ENCODE measurements at places on chromosomes 3 and 15.

GRCh38 chr3:151350656-151351055, 21.3 kb upstream of the P2RY13 start:
- no peak for DNase-seq

GRCh38 chr3:69472093-69472492, 86.2 kb upstream of the FRMD4B start:
- DNase-seq = peak; percentile 19

DNA sequence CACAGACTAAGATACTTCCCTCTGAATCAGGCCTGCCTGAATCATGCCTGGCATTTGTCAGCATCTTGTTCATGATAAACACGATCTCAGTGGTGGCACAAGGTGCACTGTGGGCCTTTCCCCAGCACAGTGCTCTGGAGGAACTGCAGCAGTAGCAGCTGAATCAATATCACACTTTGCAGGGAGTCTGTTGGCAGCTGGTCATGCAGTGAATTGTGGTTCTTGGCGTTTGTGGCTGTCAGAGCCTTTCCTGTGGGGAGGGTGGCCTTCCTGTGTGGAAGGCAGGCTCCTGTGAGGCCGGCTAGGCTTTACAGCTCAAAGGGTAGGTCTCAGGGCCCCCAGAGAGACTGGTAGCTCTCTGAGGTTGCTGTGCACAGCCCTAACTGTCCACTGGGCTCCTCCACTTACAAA, 54.4 kb upstream of the TLE3 start:
- peak; percentile 33 for DNase-seq

DNA sequence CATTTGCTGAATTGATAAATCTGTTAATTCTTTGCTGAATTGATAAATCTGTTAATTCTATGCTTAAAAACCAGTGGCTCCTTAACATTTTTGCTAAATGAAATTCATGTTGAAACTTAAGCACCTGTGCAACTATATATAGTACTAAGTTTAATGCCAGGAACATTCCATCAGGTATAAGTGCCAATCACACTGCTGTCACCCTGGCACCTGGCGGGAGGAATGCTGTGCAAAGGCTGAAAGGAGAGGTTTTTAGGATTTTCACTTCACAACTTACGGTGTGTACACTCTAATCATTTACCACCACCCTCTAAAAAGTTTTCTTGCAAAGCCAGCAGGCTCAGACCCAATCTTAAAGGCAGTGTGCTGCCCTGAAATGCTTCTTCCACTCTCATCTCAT, 33.5 kb upstream of the MYO5C start:
- no peak for DNase-seq

GRCh38 chr3:46168583-46169345, 39.3 kb downstream of the CCR1 start:
- no peak for DNase-seq

DNA sequence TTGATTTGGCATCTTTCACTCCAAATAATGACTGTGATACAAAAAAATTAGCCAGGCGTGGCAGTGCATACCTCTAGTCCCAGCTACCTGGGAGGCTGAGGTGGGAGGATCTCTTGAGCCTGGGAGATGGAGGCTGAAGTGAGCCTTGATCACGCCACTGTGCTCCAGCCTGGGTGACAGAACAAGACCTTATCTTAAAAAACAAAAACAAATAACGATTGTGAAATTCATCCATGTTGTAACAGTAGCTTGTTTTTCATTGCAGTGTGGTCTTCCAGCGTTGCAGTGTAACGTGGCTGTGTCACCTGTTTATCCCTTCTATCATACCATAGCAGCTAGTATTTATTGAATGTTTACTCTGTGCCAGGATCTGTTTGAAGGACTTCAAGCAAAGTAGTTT, 120.9 kb downstream of the ITPR1 start:
- DNase-seq = no peak

DNA sequence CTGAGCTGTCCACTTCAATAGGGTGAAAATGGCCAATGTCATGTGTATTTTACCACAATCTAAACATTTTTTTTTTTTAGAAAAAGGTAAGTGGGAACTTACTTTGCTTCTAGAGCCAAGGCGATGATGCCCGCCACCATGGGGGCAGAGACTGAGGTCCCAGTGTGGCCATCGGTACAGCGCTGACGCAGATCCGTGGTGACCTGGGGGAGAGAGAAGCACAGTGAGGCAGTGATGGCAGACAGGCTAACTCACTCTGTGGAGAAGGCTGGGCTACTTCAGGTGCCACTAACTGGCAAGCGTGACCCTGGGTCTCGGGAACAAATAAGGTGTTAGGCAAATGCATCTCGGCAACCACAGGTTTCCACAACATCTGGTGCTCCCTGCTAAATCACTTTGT, 94.3 kb upstream of the SNRPA1 start:
- no peak for DNase-seq

DNA sequence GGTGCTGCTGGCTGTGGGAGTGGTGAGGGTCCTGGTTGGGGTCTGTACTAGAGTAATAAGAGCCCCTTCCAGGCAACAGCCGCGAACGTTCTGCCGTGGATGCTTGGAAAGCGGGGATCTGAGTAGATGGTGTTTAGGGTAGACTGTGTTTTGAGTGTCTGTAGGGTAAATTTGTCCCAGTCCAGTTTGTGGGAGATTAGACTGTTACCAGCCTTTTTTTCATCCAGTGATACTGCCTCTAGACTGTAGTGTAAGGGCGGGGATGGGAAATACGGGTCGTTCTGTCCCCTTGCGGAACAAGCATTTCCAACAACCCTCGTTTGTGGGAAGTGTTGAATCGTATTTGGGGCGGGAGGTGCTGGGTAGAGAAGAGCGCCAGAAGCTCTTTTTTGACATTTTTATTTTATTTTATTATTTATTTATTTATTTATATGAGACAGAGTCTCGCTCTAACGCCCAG, 424 bp downstream of the HAUS2 start:
- peak; percentile 35 for DNase-seq

- DNase-seq = no peak
Measured at GRCh38 chr3:96779810-96780209, 34.6 kb upstream of the EPHA6 start.

GRCh38 chr15:48336940-48337339, 5.7 kb downstream of the DUT start:
- DNase-seq = no peak

DNA sequence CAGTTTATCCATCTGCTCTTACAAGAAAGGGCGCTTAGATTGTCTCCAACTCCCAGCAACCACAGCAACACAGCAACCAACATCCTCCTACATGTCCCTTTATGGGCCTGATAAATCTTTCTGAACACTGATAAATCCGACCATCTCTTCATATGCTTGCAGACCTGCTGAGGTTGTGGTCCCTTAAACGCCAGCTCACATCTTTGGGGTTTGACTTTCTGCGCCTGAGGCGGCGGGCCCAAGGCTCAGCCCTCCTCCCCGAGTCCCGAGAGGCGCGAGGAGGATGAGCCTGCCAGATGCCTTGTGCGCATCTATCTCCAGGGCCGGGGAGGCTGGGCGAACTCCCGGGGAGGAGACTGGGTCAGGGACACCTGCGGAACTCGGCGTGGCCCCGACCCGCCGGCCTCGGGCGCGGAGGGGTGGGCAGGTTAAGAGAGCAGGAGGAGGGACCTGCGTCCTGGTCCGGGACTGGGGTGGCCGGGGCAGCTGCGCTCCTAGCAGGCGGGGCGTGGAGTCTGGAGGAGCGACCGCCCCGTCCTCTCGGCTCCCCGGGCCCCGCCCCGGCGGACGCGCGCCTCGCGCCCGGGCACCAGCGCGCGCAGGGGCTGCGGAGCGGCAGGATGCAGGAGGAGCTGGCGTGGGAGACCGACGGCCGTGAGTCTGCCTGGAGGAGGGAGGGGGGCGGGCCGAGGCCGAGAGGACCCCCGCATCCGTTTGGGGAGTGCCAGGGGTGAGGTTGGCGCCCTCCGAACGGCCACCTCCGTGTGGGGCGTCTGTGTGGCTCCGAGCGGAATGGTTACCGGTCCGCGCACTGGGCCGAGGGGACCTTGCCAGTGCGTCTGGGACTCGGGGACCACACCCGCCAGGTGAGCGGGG, at the start of gene ANKDD1A:
ANKDD1A (plus strand) TSS at position 592 of the 876 bp plus-strand sequence; CDS start at position 621, 29 bp downstream.
- peak; percentile 33 for DNase-seq

GRCh38 chr3:58989955-58990354, 59.9 kb downstream of the CFAP20DC start:
- peak; percentile 10 for DNase-seq

DNA sequence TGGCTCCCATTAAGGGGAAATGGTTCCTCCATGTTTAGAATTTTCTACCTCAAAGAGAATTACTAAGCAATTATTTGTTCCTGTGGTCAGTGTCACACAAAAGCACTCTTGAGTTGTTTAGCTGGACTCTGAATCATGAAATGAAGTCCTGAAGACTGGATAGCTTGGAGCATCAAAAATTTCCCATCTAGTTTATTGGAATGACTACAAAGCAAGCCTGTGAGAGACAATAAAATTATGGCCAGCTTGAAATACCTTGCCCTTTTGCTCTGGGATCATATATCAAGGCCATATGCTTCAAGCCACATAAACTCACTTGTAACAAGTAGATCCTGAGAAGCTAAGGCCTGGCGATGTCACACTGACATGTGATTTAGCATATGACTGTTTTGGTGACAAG, 292.3 kb downstream of the TIGIT start:
- no peak for DNase-seq

DNA sequence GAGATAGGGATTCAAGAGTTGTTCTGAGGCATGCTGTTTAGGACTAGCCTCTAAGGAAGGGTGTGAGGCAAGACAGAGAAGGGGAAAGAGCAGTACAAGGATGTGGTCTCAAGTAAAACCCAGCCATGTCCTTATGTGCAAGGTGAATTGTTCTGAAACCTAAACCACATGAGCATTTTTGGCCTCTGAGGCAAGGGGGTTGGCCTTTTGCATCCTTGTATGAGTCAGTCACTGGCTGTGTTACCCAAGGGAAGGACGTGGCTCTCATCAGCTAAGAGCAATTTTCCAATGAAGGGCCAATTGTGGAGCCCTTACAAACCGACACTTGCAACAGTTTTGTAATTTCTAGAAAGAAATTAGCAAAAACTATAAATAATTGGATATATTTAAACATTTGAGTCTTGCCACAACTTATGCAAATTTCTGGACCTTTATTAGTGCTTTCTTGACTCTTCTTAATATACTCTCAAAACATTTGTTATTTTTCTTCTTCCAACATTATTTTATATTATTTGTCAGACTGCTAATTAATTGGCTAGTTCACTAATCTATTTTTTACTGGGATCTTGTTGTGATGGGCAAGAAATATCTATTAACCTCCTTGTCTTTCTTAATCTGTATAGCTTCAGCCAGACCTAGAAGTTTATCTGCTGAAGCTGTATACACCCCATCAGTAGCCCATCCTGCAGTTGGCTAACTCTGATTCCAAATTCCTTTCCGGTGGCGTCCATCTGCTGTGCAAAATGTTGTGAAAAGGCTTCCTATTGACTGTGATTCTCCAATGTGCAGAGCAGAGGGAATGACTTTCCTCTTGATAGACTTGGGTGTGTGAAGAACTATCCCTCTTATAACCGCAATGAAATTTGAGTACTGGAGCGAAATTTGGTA, 97.7 kb upstream of the P2RY1 start:
- DNase-seq = peak; percentile 90

- peak; percentile 96 for DNase-seq
Measured at GRCh38 chr3:140529096-140529495, 148.8 kb upstream of the TRIM42 start.

- no peak for DNase-seq
Measured at GRCh38 chr15:100866386-100867330, 13.0 kb upstream of the ALDH1A3 start.

- DNase-seq = peak; percentile 38
Measured at GRCh38 chr3:141877911-141878310, 1.5 kb downstream of the ATP1B3 start.

- DNase-seq = peak; percentile 32
Measured at GRCh38 chr3:120854908-120855526, 53.0 kb upstream of the STXBP5L start.

All from bronchial epithelial cell (primary cell).